H7 (cell line): ENCODE measurements at places on chromosomes 12 and 14.

- DNase-seq, result no peak
Measured at GRCh38 chr12:21547437-21547836, 21.3 kb downstream of the SPX start.

DNA sequence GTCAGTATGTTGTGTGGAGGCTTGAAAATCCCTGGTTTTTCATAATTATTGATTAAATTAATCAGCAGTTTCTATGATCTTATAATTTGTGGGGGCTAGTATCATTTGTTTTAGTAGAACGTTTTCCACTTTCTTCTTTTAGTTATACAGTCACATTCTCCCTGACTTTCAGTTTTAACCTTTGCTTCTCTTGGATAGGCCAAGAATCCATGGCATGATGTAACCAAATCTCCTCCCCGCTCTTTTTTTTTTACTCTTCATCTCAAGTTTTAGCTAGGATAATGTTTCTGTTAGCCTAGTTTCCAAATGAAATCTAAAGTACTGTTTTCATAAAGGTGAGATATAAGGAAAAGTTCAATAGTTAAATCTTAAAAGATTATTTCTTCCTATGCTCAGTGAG is 106.5 kb downstream of the TMEM117 start:
- no peak for DNase-seq

DNA sequence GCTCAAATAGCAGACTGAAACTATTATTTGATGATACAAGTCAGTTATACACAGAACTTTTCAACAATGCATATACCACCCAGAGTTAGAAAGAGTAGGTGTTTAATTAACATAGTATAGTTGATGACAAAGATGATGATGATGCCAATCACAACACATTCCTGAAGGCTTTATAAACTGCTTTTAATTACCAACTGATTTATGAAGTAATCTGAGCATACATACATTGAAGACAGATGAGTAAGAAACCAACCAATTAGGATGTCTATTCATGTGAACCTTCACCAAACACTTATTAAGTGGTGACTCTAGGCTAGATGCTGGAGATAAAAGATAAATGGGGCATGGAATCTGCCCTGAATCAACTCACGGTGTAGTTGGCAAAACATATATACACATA is 600.9 kb upstream of the FLRT2 start:
- DNase-seq, result no peak

GRCh38 chr12:34294671-34295365 is 272.5 kb downstream of the ALG10 start:
- no peak for DNase-seq

DNA sequence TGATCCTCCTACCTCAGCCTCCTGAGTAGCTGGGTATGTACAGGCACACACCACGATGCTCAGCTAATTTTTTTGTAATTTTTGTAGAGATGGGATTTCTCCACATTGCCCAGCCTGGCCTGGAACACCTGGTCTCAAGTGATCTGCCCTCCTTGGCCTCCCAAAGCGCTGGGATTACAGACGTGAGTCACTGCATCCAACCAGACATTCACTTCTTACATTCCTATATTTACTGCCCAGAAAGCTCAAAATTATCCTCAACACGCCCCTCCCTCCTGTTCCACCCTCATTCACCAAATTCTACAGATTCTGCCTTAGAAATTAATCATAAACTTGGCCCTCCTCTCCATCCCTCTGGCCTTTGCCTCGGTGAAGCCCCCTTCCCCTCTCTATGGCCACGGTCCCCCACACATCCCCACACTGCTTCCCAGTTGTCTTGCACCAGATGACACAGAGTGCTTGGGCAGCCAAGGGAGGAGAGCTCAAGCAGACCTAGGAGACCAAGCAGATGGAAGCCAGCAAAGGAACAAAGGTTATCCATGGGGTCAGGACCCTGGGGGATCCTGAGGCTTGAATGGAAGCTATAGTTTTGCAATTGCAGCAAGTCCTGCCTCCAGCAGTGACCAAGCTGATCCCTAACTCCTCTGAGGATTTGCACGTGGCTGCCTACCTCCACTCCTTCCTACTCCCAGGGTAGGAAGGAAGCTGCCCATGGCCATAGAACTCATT is 213.2 kb upstream of the FOXN3 start:
- peak; percentile 53 for DNase-seq

- peak; percentile 77 for DNase-seq
Measured at GRCh38 chr12:8860165-8860961, 37.9 kb downstream of the A2ML1 start.

DNA sequence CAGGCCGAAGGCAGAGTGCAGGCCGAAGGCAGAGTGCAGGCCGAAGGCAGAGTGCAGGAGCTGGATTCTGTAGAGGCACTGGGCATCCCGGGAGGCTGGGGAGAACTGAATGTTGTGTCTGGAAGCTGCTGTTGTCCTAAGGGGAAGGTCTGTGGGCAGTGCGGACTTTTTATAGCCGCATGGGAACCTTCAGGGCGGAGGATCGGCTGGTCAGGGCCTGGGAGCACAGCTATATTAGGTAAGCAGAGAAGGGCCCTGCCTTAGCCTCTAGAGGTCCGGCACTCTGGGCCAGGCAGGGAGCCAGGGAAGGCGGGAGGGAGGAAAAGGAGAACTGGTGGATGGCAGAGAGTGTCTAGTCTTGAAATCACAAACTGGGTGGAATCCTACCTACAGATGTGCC is 14.2 kb downstream of the CABP1 start:
- DNase-seq, result peak; percentile 29

- DNase-seq, result no peak
Measured at GRCh38 chr12:52013626-52014310, 7.0 kb downstream of the TAMALIN start.

GRCh38 chr12:89126712-89127111 is 225.6 kb downstream of the DUSP6 start:
- no peak for DNase-seq

DNA sequence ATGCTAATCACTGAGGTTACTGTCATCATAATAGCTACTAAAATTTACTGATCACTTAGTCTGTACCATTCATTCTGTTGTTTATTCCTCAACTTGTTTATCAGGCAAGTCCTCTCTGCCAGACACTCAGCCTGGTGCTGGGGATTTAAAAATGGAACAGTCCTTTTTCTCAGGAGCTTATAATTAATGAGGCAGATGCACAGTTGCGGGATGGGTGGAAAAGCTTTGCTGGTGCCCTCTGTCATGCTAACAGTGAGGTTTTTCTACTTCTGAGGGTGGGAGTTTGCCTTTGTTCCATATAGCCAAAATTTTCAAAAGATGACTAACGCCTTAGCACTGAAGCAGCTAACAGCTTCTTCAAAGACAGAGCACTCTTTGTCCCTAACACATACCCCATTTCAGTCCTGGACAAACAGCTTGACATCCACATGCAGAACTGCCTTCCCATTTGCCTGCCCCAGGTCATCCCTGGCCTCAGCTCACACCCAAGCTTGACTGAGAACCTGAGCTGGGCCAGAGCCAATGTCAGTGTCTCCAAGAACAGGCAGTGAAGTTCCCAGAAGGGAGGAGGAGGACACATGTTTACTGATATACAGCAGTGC is 30.8 kb upstream of the HSPB8 start:
- no peak for DNase-seq

DNA sequence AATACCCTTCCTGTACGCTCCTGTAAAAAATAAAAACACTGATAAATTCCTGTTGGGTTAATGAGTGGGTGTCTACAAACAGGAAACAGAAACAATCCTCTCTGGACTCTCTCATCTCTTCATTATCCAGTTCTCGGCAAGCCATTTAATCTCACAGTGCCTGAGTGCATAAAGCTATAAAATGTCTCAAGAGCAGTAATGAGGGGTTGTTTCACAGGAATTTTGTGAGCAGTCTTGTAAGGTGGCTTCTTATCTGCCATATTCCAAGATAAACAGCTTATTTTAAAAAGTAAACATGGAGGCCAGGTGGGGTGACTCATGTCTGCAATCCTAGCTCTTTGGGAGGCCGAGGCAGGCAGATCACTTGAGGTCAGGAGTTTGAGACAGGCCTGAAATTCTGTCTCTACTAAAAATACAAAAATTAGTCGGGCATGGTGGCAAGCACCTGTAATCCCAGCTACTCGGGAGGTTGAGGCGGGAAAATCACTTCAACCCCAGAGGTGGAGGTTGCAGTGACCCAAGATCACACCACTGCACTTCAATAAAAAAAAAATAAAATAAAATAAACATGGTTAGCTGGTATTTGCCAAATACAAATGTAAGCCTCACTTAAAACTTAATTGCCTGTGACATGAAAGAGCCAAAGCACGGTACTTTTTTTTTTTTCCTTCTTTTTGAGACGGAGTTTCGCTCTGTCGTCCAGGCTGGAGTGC is 54.0 kb downstream of the CLIP1 start:
- no peak for DNase-seq

DNA sequence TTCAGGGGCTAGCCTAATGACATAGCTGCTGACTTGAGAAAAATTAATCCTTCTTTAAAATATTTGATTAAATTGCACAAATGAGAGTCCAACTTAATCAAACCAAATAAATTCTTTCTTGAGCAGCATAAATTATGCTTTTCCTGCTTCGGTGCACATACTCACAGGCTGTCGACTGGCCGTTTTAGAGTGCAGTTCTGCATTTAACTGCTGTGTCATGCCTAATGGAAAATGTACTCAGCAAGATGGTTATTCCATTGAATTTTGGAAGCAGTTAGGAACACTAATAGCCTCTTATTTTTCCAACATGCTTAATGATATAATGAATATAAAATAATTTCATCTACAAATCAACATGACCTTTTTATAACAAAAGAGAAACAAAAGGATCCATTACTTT is 266.1 kb upstream of the LRIG3 start:
- no peak for DNase-seq

DNA sequence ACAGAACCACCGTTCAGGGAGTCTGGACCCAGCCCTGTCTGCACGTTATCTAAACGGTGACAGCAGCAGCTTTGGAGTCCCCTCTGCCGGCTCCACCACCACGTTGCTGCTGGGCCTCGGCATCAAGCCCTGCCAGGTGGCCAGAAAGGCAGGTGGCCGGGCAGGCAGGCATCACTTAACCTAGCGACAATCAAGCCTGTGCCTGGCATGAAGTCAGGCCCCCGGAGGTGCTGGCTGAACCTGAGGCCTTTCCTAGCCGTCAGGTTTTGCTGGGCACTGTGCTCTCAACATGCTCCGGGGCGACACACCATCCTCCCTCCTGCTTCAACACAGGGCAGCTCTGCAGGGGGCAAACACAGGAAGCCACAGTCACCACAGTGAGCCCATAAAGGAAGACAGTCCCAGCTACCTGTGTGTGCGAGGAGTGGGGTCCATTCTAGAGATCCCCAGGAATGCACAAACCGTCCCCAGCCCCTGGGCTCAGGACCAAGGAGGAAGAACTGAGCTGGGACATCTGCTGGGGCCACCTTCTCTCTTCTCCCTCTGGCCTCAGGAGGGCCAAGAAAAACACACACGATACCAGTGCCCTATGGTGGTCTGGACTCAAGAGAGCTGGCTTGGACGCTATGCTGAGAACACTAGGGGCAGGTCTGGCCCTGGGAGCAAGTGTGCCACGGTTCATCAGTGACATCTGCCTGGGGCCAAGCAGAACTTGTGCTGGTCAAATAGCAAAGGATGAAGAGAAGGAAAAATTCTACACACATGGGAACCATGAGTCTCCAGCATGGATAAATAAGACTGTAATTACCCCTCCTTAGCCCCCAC is 44.7 kb downstream of the CCDC88C start:
- DNase-seq, result no peak

GRCh38 chr14:78519863-78520262 is 349.7 kb downstream of the NRXN3 start:
- peak; percentile 55 for DNase-seq

GRCh38 chr14:52640137-52640536 is 55.2 kb downstream of the ERO1A start:
- DNase-seq, result no peak
